NB4 (cell line): ENCODE measurements at places on chromosomes 7 and 10.

DNA sequence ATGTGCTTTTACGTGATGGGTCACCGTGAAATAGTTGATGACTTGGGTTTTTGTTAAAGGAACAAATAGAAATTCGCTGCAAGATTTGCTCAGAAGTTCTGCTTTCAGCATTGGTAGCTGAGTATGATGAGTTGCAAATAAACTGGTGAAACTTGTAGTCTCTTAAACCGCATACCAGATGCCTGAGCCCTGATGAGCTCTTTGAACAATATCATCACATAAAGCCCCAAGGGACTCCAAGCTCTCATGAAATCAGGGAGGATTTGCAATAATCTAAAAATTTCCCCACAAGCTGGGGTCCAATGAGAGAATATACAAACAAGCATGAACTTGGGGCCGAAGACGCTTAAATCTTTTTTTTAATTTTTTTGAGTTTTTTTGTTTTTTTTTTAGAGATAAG, 312.4 kb downstream of the CALN1 start:
- no peak for DNase-seq

DNA sequence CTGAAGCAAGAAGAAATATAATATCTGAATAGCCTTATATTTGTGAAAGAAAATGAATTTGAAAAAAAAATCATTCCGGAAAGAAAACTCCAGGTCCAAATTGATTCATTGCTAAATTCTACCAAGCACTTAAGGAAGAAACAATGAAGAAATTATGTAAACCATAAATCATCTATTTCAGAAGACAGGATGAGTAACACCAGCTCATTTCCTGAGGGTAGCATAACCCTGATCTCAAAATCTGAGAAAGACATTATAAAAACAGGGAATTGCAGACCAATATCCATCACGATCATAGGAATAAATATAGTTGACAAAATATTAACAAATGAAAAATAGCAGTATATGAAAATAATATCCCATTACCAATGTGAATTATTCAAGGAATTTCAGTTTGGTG, 70.1 kb upstream of the RAB18 start:
- no peak for DNase-seq

- no peak for DNase-seq
Observed at GRCh38 chr10:90403211-90404000, 454.4 kb downstream of the HTR7 start.

- no peak for DNase-seq
Observed at GRCh38 chr10:97007417-97007816, 175.3 kb downstream of the LCOR start.

DNA sequence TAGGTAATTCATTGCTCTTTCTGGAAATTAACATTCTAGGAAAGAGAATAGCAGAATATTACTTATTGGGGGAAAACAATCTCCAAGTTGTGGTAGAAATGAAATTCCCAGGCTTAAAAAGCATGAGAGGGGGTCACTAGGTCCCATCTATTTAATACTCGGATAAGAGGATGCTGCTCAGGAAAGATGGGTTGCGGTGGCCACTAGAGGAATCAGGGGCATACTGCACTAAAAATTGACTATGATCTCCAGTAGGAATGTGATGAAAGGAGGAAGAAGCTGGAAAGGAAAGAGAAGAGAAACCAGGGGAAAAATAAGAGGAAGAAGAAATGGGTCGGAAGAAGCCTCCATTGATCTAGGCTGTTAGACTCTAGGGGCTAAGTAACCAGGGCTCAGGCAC, 192.8 kb downstream of the GPAM start:
- DNase-seq: no peak

GRCh38 chr7:73345538-73345937, 17.6 kb downstream of the FKBP6 start:
- no peak for DNase-seq

GRCh38 chr10:15516256-15517085, 145.4 kb upstream of the FAM171A1 start:
- no peak for DNase-seq

DNA sequence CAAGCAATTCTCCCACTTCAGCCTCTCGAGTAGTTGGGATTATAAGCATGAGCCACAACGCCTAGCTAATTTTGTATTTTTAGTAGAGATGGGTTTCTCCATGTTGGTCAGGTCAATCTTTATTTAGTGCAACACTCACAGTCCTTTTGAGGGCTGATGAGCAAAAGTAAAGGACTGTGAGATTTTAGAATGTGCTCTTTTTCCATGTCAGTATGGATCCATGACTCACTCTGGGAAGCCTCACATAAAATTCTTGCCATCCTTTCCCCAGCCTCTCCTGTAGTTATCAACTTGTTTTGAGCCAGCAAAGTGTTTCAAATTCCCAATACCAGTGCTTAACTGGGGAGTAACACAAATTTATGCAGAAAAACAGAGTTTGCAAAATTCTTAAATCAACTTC, 135.8 kb upstream of the CXCL12 start:
- DNase-seq: no peak

DNA sequence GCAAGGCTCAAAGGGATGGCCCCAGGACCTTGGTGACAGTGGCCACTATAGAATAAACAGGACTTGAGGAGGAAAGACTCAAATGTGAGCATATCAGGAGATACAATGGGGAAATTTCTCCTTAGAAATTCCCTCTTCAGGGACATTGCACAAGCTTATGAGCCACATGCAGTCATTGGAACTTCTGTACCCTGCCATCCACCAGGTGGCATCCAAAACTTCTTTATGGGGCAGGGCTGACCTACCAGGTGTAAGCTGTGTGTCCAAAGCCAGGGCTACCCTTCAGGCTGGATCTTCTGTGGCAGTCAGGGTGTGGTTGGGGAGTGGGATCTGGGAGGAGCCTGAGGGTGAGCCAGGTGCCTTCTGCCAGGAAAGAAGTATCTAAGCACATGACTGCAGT, 36.6 kb upstream of the LRRC18 start:
- peak; percentile 16 for DNase-seq

- DNase-seq: no peak
Observed at GRCh38 chr7:77954773-77955555, 156.4 kb downstream of the PHTF2 start.

GRCh38 chr10:25683344-25683743, 250.7 kb upstream of the MYO3A start:
- DNase-seq: no peak

DNA sequence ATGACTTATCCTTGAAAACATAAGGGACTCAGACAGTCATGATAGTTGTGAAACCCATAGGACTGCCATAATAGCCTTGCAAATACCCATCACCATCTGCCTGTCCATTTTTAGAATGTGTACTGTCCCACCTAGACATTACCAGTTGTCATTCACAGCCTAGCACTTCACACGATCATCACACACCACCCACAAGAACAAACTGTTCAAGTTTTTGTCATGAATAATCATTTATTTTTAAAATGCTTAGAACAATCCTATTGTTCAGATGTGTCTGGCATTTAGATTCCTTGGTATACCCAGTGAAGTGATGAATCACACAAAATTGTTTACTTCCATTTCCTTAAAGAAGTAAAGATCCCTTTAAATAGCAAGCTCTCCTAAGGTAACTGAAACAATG, 46.6 kb downstream of the CCDC3 start:
- no peak for DNase-seq

- DNase-seq: no peak
Observed at GRCh38 chr10:129704786-129705525, 237.9 kb downstream of the MGMT start.

DNA sequence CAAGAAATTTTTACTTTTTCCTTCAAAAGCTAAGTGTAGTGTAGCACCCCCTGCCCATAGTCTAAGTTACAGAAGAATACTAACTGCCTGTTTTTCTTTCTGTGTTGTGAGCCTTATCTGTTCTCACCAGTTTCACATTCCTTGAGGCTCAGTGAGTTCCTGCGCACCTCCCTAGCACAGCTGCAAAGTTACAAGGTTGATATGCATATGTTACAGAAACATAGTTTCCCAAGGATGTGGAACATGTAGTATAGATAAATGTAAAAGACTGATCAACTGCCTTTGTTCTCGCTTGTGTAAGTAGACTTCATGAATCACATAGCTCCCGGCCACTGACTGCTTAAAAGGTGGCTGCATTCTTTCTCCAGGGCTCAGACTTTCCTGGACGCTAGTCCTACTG, 6.7 kb upstream of the ZNF33B start:
- no peak for DNase-seq

DNA sequence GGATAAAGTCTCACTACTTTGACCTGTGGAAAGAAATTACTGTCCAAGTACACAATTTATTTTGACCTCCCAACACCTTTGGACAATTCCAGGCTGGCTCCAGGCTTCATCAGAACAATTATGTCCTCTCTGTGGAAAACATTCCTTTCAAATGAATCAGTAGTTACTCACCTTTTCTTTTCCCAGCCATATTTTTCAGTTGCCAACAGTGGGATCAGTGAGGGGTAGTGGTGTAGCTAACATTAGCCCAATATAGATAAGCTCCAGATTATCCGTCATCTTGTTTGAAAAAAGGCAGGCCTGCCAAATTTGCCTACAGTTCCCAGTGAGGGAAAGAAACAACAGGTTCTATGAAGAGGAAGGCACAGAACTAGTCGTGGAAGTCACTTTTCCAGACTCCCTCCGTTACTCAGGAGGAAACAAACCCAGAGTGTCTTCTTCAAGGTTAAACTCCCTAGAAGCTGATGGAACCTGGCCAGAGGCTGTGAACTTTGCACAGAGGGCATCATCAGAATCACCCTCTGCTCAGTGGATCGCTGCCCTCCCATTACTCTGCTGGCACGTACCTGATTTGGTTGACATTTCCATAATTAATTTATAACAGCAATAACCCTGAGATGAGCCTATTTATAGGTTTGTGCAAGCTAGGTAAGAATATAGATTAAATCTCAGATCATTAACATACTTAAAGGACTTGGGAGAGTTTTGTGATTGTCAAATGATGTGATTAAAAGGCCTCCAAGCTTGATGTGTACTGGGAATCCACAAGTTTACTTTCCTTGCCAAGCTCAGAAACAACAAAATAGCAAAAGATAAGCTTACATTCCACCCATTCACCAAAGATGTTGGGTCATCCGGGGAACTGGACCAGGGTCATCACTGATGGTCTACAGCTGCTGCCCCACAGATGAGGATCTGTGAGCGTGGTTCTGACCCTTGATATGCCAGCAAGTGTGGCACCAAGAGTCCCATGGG, 654.6 kb upstream of the GALNT17 start:
- DNase-seq: no peak

DNA sequence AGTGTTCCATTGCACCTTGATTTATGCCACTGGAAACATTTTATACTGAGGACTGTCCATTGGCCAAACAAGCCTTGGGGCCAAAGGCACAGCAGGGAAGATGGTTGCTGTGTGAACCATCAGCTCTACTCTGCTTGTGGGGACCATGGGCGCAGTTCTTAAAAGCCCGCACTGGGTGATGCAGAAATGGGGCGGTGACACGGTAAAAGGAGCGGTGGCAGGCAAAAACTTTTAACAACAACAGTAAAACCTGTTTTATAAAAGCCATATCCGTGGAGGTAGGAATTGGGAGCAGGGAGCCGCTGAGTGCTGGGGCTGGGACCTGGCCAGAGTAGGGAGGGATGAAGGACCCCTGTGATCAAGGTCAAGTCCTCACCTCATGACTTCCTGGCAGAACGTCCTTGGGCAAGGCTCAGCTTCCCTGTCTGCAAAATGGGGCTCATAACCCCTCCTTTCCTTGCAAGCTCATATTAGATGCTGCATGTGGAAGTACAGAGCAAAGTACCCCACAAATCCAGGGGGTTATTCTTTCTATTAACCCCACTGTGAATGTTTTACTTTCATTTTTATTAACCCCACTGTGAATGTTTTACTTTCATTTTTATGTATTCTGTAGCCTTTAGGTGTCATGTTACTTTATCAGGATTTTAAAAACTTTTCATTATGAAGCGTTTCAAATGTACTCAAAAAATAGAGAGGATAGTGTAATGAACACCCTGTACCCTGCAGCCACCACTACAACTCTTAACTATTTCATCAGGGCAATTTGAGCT, 78.3 kb downstream of the GRK5 start:
- DNase-seq: no peak

DNA sequence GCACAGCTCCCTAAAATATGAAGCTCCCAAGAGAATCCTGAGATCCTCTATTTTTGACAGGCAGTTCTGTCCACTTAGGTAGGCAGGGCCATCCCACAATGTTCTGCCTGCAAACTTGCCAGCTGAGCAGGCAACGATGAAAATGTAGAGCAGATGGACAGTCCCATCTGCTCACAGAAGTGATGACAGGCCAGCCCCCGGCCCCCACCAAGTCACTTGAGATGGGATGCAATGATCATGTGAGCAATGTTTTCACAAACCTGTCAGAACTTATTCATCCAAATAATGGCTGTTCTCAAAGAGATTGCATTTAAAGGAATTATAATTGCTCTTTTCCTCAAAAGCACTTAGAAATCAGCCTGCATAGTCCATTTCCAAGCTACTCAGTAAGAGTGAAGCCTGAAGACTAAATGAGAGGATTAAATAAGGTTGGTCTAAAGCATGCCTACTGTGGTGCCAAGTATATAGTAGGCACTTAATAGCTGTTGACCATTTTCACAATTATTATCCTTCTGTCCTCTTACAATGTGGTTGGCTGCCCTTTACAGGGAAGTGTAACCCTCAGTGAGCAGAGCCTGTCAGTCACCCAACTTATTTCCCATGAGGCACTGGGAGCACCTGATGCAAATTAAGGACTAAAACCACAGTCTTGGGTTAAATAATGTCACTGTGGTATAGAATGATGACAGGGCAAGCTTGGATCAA, 301.2 kb downstream of the FGFR2 start:
- DNase-seq: no peak

GRCh38 chr10:71697938-71698709, 21.5 kb downstream of the C10orf105 start:
- no peak for DNase-seq

GRCh38 chr7:2698581-2699288, 10.7 kb downstream of the AMZ1 start:
- peak; percentile 98 for DNase-seq

DNA sequence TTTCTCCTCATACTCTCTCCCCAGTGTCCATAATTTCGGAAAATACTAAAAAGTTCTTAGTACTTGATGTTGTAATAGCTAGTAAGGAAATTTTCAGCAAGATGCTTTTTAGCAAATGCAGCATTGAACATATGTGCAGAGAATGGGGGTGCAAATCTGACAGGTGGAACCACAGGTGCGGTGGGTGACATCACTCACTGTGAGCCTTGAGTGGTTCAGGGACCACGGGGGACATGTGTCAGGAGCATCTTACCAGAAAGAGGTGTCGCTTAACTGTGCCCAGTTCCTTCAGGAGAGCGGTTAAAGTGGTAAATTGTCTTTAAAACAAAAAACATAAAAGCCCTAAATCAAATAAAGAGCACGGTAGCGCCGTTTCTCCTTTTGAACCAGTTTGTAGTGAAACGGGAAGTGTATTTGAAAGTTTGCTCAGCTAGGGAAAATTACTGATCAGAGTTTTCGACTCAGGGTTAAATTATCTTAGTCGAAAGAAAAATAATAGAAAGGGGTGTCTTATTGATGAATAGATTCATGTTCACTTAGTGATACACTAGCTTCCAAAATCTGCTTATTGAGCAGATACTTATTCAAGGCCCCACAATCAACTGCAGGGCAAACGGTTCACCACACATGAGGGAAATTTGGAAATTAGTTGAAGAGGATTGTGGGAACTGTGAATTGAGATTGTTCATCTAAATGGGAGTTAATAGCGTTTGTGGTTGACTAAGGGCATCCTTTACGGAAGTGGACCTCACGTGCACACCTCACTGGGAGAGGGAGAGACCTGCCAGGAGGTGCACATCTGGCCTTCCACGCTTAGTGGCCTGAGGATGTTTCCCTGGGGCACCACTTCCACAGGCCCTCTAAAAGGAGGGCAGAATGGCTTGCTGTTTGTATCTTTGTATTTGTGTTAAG, 12.7 kb downstream of the CUL1 start:
- no peak for DNase-seq
